Pancreas (tissue), 10 donors: ENCODE measurements at places on chromosomes 5 and 9.

DNA sequence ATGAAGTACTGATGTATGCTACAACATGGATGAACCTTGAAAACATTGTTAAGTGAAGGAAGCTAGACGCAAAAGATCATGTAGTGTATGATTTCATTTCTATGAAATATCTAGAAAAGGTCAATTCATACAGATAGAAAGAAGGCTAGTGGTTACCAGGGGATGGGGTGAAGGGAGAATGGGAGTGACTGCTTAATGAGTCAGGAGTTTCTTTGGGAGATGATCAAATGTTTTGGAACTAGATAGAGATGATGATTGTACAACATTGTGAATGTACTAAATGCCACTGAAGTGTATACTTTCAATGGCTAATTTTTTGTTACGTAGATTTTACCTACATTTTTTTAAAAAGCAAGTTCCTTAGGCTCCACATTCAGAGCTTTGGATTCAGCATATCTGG lies 14.9 kb upstream of the DELE1 start:
- no peak for DNase-seq

GRCh38 chr9:136728548-136729123 lies 14.1 kb downstream of the LCN10 start:
- DNase-seq, result peak; percentile 85

GRCh38 chr9:90901933-90902332 lies 100.3 kb downstream of the SYK start:
- no peak for DNase-seq

GRCh38 chr5:67672636-67673035 lies 476.0 kb upstream of the CD180 start:
- no peak for DNase-seq

- DNase-seq, result no peak
Measured at GRCh38 chr5:15808577-15808976, 308.6 kb downstream of the FBXL7 start.

- DNase-seq, result no peak
Measured at GRCh38 chr5:130189961-130190360, 285.7 kb downstream of the CHSY3 start.

DNA sequence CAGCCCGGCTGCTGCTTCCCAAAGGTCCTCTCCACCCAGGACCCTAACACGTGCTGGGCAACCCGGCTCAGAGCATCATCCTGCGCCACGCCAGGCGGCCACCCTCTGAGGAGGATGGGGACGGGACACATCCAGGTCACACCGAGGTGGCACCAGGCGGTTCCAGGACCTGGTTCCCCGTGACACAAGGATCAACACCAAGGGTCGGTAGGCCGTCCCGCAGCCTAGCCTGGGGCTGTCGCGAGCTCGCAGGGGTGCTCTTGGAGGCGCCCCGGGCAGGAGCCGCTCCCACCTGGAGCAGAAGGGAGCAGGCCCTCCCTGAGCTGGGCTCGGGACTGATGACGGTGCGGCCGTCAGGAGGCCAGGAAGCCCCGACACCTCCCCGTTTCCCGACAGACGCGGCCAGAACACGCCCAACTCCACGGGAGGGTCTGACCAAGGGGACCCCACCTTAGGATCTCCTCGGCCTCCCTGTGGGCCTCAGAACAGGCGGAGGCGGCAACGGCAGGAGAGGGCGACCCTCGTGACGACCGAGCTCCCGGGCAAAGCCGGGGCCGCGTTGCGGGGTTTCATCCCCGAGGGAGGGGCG lies 6.3 kb downstream of the EXD3 start:
- no peak for DNase-seq

GRCh38 chr5:2741956-2742355 lies 9.5 kb downstream of the IRX2 start:
- no peak for DNase-seq

- no peak for DNase-seq
Measured at GRCh38 chr5:32390819-32391591, 53.5 kb downstream of the ZFR start.

DNA sequence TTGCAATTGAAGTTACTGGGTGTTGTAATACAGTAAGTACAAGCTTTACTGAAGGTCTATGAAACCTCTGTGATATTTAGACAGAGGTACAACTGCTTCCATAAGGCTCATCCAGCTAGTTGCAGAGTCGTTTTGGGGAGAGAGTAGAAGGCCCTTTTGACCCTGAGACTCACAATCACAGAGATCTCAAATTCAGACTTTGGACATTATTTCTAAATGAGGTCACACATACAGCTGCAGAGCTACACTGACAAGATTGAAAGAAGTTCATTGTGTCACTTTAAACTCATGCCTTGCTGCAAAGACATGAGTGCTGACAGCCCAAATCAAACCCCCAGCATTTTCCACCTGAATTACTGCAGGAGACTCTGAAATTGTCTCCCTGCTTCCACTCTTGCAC lies 205.9 kb upstream of the TMEM161B start:
- DNase-seq, result no peak

GRCh38 chr5:163163858-163164257 lies 273.5 kb upstream of the CCNG1 start:
- no peak for DNase-seq

GRCh38 chr9:112332214-112332613 lies 1.2 kb downstream of the PTBP3 start:
- no peak for DNase-seq

GRCh38 chr5:133249593-133249992 lies 197.8 kb downstream of the HSPA4 start:
- DNase-seq, result no peak

GRCh38 chr5:108858959-108859358 lies 111.3 kb downstream of the FER start:
- DNase-seq, result no peak

GRCh38 chr5:158886086-158886485 lies 213.6 kb downstream of the EBF1 start:
- no peak for DNase-seq

GRCh38 chr5:31100781-31101310 lies 92.6 kb upstream of the CDH6 start:
- no peak for DNase-seq

- no peak for DNase-seq
Measured at GRCh38 chr5:171093598-171093997, 215.4 kb upstream of the TLX3 start.

GRCh38 chr9:120979797-120980196 lies 53.2 kb upstream of the TRAF1 start:
- no peak for DNase-seq

DNA sequence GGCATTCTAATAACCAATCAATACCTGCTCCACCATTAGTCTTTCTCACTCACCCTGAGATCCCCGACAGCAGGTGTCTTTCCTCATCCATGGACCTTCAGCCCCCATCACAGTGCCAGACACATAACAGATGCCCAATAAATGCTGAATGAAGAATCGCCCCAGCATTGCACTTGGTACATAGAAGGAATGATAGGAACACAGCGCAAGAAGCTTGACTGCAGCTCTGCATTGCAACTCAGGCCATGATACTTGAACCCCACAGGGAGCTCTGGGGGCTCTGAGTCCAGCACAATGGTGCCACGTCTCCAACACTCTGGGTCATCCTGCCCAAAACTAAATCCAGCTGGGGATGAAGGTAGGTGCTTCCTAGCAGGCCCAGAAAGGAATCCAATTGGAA lies 355.0 kb upstream of the SLC30A5 start:
- DNase-seq, result no peak

- DNase-seq, result no peak
Measured at GRCh38 chr9:97560851-97561250, 59.4 kb downstream of the TMOD1 start.

GRCh38 chr5:105033637-105034400 lies 1471.2 kb upstream of the NUDT12 start:
- DNase-seq, result no peak

DNA sequence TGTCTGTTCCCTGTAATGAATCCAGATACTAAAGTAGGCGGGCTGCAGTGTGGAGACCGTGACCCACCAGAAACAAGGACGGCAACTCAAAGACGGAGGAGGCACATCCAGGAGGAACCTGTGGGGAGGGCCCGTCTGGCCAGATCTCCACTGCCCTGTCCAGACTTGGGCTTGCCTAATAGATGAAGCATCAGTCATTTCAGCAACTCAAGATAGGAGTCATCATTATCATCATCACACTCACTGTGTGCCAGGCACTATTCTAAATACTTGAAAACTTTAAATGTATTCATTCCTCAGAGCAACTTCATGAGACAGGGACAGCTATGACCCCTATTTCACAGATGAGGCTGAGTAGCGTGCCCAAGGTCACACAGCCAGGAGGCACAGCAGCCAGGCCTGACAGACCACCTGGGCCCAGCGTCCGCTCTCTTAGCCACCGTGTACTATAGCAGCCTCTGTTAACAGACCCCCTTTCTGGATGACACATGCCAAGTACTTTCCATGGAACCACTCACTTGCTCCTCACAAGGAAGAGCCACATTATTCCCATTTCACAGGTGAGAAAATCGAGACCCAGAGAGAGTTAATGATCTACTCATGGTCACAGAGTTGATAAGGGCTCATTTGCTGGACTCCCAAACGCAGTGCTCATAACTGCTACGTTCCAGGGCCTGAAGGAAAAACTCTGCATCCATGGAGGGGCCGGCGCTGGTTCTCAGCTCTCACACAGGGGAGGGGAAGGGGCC lies 4.9 kb upstream of the IL4 start:
- no peak for DNase-seq

DNA sequence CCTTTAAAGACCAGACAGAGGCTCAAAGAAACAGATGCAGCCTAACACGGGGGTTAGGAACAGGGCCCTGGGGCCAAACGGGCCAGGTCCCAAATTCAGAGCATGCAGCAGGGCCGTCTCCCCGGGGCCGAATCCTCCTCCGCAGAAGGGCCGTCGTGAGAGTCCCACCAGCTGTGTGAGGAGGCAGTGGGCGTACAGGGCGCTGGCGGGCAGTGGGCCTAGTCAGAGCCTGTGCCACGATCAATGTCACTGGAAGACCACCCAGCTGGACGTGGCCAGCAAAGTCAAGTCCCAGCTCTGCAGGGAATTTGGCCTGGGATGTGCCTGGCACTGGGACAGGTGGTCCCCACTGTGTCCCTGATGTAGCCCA lies 15.8 kb upstream of the FCN2 start:
- DNase-seq, result no peak

DNA sequence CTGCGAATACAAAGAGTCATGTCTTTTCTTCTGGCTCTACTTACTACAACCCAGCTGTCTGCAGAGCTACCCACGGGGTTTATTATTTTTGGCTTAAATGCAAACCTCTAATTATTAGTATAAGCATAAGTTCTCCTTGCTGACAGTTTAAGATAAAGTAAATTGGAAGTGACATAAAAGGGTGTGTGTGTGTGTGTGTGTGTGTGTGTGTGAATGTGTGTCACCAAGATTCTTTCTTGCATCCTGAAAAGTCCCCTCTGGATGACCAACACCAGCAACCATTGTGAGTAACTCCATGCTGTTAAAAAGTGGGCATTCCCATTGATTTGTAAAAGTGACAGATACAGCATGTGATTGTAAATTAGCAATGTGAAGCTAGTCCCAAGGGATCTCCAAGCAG lies 803.8 kb upstream of the ZNF608 start:
- DNase-seq, result no peak

GRCh38 chr9:97500263-97500662 lies 1.2 kb upstream of the TMOD1 start:
- DNase-seq, result no peak

DNA sequence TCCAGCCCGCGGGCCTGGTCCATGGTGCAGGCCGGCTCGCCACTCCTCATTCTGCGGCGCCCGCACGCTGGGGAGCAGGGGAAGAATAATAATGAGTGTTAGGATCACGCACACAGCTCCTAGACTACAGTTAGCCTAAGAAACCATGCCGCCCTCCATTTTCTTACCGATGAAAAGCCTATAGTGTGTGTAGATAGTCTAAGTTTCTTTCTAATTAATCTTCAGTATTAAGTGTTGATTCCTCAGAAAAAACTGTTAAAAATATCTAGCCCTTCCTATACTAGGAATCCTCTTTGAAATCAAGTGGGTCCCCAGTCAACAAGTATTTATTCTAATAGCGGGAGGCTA lies 9.3 kb downstream of the ZBED3 start:
- no peak for DNase-seq

- DNase-seq, result no peak
Measured at GRCh38 chr5:72307573-72307967, 12.5 kb downstream of the MRPS27 start.

DNA sequence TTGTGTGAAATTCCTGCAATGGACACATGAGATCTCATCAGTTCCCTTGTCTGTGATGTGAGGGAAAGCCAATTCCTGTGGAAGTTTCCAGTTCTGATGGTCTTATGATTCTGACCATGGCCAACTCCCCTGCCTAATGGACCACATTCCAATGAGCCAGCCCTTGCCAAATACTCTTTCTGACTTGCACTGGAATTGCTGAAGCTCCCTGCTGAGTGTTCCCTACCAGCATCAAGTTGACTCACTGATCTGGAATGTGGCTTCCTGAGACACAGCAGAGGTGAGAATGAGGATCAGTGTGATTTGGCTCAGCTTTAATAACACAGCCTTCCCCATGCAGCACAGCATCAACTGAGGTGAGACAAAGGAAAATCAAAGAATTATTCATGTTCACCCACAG lies 427.8 kb downstream of the KDM4C start:
- DNase-seq, result no peak

DNA sequence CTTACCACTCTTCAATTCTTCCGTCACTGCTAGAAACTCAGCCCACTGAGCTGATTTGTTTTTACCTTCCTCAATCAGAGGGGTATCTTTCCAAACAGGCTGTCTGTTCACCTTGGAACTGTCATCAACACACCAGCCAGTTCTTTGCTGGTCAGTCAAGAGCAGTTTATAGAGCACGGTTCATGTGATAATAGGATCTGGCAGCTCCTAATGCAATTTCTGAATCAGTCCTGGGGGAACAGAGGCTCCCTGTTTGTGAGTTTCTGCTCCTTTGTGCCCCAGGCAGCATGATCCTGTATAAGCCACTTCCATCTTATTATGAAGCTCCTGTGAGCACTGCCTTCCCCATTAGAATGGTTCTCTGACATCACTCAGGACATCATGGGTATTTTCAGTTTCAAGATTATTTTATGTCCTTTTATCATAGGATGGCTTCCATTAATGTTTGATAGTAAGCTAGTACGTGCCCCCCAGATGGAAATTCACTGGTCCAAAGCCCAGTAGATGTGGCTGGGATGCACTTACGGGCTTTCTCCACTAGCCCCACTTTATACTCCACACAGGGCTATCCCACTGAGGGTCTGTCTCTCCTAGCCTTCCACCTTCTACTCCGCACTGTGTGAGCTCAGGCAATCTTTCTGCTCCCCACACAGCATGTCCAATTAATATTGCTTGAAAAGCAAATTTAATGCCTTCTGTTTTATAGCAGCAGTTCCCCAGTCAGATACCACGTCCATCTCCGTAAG lies 85.5 kb upstream of the SPIN1 start:
- DNase-seq, result no peak

DNA sequence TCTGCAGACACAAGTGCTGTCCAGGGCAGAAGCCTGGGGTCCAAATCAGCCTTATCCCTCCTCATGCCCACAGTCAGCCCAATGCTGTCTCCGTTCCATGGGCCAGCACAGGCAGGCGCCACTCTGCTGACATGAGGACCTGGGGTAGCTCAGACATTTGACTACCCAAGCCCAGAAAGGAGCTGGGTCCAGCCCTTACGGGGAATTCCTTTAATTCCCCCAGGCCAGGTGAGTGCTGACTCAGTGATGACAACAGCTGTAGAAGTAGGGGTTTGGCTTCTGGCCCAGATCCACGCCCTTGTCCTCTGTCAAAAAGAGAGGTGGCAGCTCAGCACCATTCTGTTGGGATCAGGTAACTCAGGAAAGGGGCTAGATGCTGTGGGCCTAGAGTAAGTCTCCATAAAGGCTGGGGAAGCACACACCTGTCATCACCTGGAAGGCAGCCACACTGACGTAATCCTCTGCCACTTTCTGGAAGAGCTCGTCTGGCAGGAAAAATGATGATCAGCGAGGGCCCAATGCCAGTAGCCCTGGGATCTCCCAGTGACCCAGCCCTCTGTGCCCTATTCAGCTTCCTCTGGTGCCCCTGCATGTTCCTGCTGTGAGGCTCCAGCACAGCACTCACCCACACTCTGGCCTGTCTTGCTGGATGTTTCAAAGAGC lies 1.9 kb downstream of the RAB24 start:
- DNase-seq, result peak; percentile 93
